ACHN (cell line): ENCODE measurements at places on chromosomes 1 and 21.
A peak's percentile ranks its signal among the peaks of the same experiment; 100 is the strongest.

GRCh38 chr1:98403963-98404480 lies 257.5 kb upstream of the SNX7 start:
- no peak for DNase-seq

- DNase-seq = no peak
Observed at GRCh38 chr21:46168238-46168637, 12.9 kb upstream of the FTCD start.

DNA sequence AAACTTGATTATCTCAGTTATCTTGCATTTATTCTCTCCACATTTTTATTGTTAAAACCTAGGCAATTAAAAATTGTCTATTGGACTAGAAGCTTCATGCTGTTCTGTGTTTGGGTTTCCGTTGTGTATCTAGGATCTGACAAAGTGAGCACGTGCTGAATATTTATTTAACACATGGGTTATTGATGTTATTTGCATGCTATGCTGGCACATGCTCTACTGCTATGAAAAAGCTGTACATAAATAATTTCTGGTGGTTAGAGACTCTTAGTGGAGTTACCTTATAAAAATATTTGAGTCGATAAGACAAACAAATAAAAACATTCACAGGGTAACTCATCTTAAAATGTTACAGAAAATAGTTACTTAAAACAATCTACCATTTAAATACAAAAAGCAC lies 1769.7 kb downstream of the MRPL39 start:
- DNase-seq = no peak

GRCh38 chr1:116334015-116334547 lies 39.0 kb upstream of the ATP1A1 start:
- no peak for DNase-seq

DNA sequence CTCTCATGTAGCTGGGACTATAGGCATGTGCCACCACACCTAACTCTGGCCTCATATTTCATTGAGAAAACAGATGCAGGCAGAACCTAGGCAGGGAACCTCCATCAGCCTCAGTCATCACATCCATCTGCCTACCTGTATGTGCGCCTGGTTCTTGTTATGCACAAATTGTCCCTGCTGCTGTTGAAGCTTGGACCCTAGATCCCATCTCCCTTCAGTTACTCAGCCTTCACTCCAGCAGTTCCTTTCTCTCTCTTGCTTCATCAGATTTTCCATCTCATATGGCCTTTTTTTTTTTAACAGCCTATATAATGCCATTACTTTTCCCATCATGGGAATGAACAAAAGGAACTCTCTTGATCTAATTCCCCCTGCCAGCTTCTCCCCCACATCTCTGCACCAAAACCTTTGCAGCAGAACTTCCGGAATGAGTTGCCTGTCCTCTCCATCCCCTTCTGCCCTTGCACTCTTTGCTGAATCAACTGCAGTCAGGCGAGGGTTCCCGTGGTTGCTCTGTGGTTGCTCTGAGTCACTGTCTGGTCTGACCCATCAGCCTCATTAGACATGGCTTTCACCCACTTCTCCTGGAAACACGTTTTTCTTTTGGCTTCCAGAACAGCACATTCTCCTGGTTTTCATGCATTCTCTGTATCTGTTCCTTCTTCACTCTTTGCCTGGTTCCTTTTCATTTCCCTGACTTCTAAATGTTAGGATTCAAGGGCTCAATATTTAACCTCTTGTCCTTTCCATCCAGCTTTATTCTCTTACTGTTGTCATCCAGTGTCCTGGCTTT lies 41.5 kb downstream of the UBE4B start:
- DNase-seq = peak; percentile 83

GRCh38 chr1:159940006-159940620 lies 5.3 kb downstream of the IGSF9 start:
- no peak for DNase-seq

GRCh38 chr1:169698976-169699375 lies 12.4 kb downstream of the SELL start:
- DNase-seq = no peak
